ENCODE measurements at places on chromosomes 2 and 18.
A peak's percentile ranks its signal among the peaks of the same experiment; 100 is the strongest.

GRCh38 chr2:159561786-159562185 lies 54.6 kb downstream of the BAZ2B start:
- no peak for DNase-seq

GRCh38 chr2:46686811-46687210 lies 207.4 kb downstream of the TMEM247 start:
- DNase-seq, result no peak

DNA sequence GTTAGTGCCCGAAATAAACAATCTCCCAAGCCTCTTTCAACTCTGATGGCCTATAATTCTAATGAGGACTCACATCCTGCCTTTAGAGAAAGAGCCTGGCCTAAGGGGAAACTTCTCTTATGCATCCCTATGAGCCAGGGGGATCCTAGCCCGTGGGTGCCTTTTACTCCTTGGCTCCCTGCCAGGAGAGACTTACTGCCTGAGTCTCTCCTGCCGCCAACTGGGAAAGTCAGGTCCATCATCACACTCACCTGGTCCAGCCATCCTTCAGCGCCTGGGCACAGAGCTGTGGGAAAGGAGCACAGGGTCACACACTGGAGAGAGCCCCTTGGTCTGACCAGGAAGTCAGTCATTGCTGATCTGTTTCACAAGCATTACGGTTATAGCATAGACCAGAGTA lies 24.1 kb downstream of the ENOSF1 start:
- DNase-seq, result no peak

DNA sequence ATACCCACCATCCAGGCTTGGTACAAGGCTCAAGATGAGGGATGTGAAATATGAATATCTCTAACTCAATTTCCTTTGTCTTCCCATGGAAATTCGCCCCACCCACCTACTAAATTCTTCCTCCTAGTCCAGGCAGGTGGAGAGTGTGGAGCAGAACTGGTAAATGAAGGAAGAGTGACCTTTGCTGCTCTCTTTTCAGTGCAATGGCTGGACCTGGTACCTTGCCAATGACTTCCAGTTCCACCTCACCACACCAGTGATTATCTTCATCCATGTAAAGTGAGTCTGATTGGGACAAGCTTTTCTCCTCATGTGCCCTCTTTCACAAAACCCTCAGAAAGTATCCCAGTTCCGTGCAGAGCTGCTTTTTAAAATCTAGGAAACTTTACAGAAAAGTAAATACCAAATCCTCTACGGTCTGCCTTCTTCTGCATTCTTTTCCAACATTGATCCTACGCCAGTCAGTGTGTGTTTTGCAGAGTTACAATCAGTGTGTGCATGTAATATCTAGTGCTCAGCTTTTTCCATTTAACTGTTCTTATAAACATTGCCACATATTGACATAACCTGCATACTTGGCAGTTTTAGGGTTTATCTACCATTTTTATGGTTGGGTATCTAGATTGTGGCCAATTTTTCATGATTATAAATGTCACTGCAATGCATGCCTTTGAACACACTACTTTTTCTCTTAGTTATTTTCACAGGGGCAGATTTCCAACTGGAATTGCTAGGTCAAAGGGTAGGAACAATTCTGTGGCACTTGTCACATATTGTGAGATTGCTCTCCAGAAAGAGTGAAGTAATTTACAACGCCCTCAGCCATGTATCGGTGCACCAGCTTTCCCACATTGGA lies 86.5 kb upstream of the SEC11C start:
- DNase-seq, result peak; percentile 10

DNA sequence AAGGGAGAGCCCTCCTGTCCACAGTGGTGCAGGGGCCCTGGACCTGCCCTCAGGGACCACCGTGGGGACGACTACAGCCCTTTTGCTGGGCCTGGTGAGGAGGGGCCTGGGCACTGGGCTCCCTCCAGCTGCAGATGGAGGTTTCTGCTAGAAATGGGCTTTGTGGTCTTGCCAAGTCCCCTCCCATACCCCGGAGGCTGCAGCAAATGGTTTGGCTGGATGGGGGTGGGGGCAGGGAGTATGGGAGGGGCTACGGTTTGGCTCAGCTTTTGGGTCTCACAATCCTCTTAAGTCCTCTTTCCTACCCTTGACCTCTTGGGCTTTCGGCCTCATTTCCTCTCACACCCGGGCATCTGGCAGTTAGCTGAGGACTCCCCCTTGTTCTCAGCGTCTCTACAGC lies 21.7 kb downstream of the TET3 start:
- DNase-seq, result no peak

DNA sequence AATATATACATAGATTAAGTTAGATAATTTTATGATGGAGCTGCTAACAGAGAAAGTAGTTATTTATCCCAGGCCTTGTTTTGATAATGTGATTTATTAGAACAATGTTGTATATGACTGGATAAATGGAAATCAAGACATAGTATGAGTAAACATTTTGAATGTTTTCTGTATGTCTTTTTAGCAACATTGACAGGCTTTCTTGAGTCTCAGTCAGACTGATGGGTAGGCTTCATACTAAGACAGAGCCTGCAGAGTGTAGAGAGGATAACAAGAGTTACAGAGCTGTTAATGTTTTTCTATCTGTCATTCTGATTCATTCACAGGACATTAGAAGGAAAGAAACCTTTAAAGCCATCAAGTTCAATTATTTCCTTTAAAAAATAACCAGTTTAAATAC lies 478.5 kb downstream of the LRP1B start:
- no peak for DNase-seq

Measured in choroid plexus epithelial cell (primary cell).